RWPE2 (cell line): ENCODE measurements at places on chromosomes 13 and 19.

- no peaks in the 10 kb centered on the region for H3K4me1 ChIP-seq
- H3K36me3 ChIP-seq: no peaks in the 10 kb centered on the region
- no peak for DNase-seq
Measured at GRCh38 chr13:28429685-28430290, 65.1 kb downstream of the FLT1 start.

GRCh38 chr13:76440568-76440967, 445.6 kb downstream of the KCTD12 start:
- H3K36me3 ChIP-seq: no peaks in the 10 kb centered on the region
- H3K4me1 ChIP-seq: no peaks in the 10 kb centered on the region
- no peaks in the 10 kb centered on the region for H3K27me3 ChIP-seq
- no peak overlapping the region for H3K4me3 ChIP-seq
- no peak for DNase-seq

GRCh38 chr19:39127812-39128515, 2.4 kb downstream of the PAK4 start:
- H3K4me1 ChIP-seq: no peaks in the 10 kb centered on the region
- H3K27me3 ChIP-seq: no peaks in the 10 kb centered on the region
- no peak overlapping the region for H3K4me3 ChIP-seq
- H3K36me3 ChIP-seq: no peaks in the 10 kb centered on the region
- H3K27ac ChIP-seq: peak overlapping the region; percentile 63
- DNase-seq: no peak

GRCh38 chr19:16334411-16334810, 9.8 kb downstream of the KLF2 start:
- no peak for DNase-seq
- no peak overlapping the region for H3K4me3 ChIP-seq
- peaks cover 7% of the 10 kb centered on the region for H3K4me1 ChIP-seq
- H3K27ac ChIP-seq: no peak overlapping the region

- peaks cover 28% of the 10 kb centered on the region for H3K4me1 ChIP-seq
- H3K27me3 ChIP-seq: no peaks in the 10 kb centered on the region
- H3K4me3 ChIP-seq: no peak overlapping the region
Measured at GRCh38 chr13:73248711-73249580, 190.1 kb downstream of the KLF5 start.

DNA sequence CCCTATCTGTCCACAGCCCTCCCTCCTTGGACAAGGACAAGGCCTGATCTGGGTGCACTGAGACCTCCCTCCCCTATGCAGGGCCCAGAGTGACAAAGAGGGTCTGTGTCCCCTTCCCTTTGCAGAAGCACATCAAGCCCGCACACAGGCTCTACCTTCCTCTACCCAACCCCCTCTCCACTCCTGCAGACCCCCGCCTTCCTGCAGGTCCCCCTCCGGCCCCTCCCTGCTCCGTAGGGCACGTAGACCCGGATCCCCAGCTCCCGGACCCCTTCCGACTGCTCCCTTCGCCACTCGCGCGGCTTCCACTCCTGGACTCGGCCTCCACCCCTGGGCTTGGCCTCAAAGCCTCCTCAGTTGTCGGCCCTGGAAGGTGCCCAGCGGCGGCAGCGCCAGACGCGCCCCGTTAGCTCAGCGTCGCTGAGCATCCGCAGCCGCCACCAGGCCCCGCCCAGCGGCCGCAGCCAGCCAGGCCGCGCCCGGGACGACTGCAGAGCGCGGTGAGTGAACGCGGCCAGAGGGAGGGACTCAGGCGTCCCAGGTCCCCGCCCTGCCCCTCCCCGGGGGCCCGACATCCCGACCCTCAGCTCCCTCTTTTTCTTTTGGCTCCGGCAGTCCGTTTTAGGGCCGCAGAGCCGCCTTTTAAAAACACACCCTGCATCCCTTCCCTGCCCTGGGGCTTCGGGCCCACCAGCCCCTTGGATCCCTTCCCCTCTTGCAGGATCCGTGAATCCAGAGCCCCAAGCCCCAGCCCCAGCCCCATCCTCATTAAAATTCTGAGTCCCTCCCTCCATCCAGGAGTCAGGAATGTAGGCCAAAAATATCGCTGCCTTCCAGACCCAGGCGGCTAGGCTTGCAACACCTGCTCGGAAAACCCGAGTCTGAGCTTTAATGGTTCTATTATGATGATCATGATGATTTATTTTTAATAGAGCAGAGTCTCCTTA, 1.5 kb upstream of the MYADM start:
- peaks cover 10% of the 10 kb centered on the region for H3K4me1 ChIP-seq
- H3K4me3 ChIP-seq: peak overlapping the region; percentile 69
- DNase-seq: no peak
- peaks cover 8% of the 10 kb centered on the region for H3K36me3 ChIP-seq
- peak overlapping the region; percentile 86 for H3K27ac ChIP-seq

DNA sequence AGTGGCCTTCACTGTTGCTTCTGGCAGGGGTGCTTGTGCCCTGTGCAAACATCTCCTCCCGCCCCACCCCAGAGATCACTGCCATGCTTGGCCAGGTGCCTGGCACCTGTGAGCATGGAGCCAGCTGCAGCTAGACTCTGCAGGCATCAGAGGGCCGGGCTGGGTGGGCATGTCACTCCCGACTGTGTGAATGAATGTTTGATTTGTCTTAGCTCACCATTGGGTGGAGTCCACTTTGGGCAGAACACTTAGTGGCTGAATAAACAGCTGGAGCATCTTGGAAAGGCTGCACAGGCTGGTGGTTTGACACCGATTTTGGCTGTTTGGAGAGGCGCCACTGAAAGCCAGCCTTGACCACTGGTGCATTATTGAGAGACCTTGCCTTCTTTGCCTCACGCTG, 267.3 kb downstream of the DLEU7 start:
- DNase-seq: no peak
- H3K27me3 ChIP-seq: no peaks in the 10 kb centered on the region
- no peaks in the 10 kb centered on the region for H3K36me3 ChIP-seq
- no peaks in the 10 kb centered on the region for H3K4me1 ChIP-seq
- no peak overlapping the region for H3K4me3 ChIP-seq

DNA sequence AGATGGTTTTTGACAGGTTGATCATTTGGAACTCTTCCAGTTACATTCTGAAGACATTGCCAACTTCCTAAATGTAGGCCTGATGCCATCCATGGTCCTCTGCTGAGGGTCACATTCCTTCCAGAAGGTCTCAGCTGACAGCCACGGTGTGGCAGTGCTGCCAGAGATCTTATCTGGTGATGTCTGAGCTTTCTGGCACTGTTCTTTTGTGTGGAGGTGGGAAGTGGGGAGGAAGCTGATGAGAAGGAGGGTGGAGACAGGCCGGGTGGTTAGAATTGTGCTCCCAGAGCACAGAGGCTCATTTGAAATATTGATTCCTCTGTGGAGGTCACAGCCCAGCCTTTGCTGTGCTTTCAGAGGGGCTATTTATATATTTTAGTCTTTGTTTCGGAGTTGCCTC, 16.1 kb upstream of the MTIF3 start:
- H3K27ac ChIP-seq: no peak overlapping the region
- no peaks in the 10 kb centered on the region for H3K4me1 ChIP-seq
- H3K4me3 ChIP-seq: no peak overlapping the region
- no peaks in the 10 kb centered on the region for H3K27me3 ChIP-seq
- H3K36me3 ChIP-seq: no peaks in the 10 kb centered on the region
- no peak for DNase-seq

DNA sequence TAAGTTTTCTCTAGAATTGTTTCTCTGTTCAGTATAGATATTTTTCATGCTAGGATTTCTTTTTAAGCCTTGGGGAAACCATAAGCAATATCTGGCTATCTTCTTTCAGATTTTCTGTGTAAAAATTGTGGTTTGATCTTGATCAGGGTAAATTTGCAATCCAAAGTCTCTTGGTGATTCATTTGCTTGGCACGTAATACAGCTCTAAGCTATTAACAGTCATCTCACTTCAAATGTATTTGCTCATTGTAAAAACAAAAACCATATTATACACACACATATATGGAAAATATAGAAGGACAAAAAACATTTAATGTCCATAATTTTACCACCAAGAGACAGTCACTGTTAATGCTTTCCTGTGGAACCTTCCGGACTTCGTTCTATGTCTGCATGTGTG, 191.0 kb downstream of the SHISA2 start:
- H3K27ac ChIP-seq: peak overlapping the region; percentile 96
- no peak overlapping the region for H3K4me3 ChIP-seq
- no peaks in the 10 kb centered on the region for H3K27me3 ChIP-seq
- peaks cover 30% of the 10 kb centered on the region for H3K4me1 ChIP-seq
- no peaks in the 10 kb centered on the region for H3K36me3 ChIP-seq
- DNase-seq: no peak

- H3K27ac ChIP-seq: no peak overlapping the region
- H3K4me1 ChIP-seq: no peaks in the 10 kb centered on the region
- H3K4me3 ChIP-seq: no peak overlapping the region
- H3K27me3 ChIP-seq: no peaks in the 10 kb centered on the region
- peak; percentile 52 for DNase-seq
- no peaks in the 10 kb centered on the region for H3K36me3 ChIP-seq
Measured at GRCh38 chr19:739998-740715, 10.8 kb upstream of the MISP start.

DNA sequence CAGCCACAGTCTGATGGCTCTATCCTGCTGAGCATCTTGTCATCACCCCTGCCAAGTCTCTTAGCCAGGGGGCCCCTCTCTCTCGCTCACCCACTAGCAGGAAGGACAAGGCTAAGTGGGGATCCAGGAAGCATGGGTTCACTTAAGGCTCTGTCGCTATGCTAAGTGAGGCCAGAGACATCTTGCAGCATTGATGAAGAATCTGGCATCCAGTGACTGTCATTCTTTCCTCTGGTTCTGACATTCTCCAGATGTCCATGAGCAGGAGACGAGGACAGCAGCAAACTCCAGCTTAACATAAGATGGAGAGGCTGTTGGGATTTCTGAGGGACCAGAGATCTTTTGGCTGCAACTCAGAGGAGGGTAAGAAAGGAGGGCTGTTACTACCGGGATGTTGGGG, 230.2 kb downstream of the TSHZ3 start:
- H3K27me3 ChIP-seq: no peaks in the 10 kb centered on the region
- H3K36me3 ChIP-seq: no peaks in the 10 kb centered on the region
- H3K4me1 ChIP-seq: no peaks in the 10 kb centered on the region

DNA sequence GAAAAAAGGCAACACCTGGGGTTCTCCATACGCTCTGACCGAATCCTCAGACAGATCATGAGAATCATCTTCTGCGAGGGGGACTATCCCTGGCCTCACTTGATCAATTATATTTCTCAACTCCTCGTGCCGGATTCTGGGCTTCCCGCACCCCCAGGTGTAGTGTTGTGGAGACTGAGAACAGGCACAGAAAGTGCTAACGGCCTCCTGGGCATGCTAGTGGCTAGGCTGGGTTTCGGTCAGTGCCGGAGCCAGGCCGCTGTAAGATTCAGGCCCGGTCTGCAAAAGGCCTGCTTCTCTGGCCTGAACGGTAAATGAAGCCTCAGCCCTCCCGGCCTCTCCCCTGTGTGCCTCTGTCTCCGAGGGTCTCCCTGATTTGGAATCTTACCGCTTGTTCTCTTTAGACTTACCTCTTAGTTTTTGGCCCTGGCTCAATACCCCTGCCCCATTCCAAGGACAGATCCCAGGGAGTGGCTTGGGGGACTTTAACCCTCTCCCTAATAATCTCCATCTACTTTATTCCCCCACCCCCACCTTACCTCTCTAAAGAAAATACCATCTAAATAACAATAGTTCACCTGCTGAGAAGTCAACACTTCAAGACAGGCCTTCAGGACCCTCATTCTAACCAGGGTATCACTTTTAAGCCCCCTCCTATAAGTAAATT, 79.0 kb upstream of the MEDAG start:
- no peak overlapping the region for H3K4me3 ChIP-seq
- no peak for DNase-seq
- no peak overlapping the region for H3K27ac ChIP-seq
- H3K4me1 ChIP-seq: peaks cover 16% of the 10 kb centered on the region
- H3K36me3 ChIP-seq: no peaks in the 10 kb centered on the region
